ENCODE measurements at places on chromosomes 4 and X.

DNA sequence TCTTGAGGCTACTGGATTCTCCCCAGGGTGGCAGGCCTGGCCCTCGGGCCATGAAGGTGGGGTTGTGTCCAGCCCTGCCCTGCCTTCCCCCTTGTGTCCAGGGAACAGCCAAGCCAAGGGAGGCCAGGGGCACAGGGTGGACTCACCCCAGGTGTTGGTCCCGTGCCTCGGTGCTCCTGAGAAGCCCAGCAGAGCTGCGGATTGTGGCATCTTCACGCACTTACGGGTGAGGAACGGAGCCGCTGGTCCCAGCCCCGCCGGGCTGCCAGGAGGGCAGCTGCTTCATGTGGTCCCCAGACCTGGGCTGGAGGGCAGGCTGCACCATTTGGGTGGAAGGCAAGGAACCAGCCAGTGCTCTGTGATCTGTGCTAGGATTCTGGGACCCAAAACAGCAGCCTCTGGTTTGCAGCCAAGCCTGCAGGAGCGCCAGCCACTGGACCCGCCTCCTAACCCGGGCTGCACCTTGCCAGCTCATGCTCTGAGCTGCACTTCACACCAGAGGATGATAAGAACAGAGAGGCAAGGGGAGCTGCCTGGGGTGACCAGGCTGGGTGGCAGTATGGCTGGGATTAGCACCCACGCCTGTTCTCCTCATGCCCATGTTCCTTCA lies 36.1 kb upstream of the HMX1 start:
- no peak for DNase-seq

- peak; percentile 47 for DNase-seq
These were observed 56.4 kb upstream of the XIAP start for GRCh38 chrX:123803331-123803983.

DNA sequence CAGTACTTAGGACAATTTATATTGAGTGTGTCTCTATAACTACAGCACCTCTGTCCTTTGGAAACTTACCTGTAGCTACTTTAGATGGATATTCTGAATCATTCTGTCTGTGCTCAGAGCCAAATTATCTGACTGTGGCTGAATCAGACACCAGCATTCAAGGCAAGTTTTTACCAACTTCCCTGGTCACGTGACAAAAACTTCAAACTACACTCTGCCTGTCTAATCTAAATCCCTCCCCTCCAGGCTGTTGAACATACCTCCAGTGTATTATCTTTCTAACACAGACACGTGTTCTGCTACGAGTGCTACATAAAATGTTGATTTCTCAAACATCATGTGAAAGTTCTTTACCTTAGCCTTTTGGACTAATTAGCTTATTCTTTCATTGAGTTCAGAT lies 641.2 kb upstream of the CPEB2 start:
- no peak for DNase-seq

GRCh38 chr4:43882470-43882869 lies 566.1 kb downstream of the KCTD8 start:
- DNase-seq: no peak

DNA sequence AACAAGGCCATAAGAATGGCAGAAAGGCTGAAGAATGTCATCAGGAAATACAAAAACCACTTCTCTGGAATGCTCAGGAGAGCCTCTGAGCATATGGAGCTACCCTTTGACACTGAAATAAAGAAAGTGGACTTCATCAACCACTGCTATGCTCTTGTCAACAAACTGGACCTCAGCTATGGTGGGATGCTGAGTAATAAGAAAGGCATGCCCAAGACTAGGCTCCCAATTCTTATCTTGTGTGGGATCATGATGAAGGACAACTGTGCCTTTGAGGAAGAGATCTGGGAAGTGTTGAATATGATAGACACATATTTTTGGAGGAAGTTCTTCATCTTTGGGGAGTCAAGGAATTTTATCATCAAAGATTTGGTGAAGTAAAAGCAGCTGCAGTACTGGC lies 86.9 kb upstream of the MAGEB16 start:
- DNase-seq: no peak

DNA sequence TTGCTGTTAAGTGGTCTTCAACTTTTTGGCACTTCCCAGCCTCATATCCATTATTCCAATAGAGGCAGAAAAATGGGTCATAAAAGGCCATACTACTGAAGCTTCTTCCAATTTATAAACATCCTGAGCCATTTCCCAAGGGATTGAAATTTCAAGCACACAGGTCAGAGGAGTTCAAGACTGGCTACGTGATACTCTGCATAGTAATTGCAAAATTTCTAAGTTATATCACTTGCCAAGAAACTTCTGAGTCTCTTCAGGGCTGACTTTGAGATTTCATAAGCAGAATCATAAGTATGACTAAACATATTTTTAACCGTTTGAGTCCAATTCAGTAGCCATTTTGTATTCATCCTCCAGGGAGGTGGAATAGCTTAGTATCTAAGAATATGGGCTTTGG lies 75.6 kb upstream of the RXFP1 start:
- peak; percentile 66 for DNase-seq

DNA sequence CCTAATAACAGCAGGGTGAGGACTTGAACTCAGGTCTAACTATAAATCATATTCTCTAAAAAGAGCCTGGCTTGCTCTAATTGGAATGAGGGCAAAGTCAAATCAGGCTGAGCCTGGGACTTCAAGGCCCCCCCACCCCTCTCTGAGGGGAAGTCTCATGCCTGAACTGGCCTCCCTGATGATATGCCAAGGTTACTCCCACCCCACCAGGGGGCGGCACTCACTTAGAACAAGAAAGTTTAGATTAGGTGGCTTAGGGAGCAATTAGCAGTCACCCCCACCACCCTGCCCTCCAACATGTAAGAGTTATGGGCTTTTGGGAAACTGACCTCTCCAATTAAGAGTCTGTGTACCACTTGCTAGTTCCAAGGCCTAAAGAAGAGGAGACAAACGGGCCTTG lies 2.7 kb downstream of the FOXO4 start:
- no peak for DNase-seq

Data from GM04503 (cell line).